ENCODE measurements at places on chromosomes 7 and 10.

GRCh38 chr7:8065356-8065813 is 96.8 kb downstream of the GLCCI1 start:
- DNase-seq: peak; percentile 20

DNA sequence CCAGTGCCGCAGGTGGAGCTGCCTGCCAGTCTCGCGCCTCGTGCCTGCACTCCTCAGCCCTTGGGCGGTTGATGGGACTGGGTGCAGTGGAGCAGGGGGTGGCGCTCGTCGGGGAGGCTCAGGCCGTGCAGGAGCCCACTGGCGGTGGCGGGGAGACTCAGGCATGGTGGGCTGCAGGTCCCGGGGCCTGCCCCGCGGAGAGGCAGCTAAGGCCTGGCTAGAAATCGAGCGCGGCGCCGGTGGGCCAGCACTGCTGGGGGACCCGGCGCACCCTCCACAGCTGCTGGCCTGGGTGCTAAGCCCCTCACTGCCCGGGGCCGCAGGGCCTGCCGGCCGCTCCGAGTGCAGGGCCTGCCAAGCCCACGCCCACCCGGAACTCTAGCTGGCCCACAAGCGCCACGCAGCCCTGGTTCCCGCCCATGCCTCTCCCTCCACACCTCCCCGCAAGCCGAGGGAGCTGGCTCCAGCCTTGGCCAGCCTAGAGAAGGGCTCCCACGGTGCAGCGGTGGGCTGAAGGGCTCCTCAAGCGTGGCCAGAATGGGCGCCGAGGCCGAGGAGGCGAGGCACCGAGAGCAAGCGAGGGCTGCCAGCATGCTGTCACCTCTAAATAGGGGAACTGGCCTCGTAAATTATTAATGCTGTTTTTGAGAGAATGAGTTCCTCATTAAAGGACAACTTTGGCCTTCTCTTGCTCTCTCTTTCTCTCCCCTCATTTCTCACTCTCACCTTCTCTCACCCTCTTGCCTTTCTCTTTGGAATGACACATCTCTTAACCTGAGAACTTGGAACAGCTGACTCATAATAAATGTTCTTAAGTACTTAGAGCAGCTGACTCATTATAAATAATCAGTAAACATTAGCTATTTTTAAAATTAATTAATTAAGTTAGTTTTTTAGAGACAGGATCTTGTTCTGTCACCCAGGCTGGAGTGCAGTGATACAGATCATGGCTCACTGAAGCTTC is 4.9 kb downstream of the ACADSB start:
- DNase-seq: no peak

GRCh38 chr7:117364339-117365080 is 41.7 kb upstream of the WNT2 start:
- DNase-seq: no peak

DNA sequence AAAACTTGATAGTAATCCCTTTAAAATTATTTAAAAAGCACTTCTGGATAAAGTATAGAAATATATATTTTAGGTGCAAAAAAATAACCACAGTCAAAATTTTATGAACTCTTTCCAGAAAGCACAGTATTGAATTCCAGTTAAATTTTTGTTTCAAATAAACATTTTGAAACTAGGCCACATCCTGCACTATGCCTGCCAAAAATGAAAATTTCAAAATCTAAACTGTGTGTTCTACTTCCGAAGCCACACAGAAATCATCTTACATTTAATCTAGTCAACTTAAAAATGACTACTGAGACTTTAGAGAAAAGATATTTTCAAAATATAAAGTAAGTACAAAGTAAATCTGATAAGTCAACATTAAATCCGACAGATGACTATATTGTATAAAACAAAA is 50.0 kb downstream of the MAGI2 start:
- DNase-seq: no peak

DNA sequence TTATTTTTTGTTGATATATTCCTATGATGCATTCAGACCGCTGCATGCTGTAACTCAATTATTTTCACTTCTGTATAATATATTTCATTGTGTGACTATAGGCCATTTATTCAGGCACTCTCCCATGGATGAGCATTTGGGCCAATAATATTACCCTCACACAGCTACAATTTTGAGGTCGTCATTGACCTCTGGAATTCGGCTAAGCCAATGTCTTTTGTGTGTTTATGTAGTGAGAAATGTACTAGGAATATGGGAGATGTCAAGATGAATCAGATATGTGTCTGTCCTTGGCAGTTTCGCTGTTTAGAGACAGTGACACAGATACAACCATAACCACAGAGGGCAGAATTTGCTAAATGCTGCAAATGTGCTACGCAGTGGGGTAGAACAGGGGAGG is 474.2 kb downstream of the ADRA2A start:
- no peak for DNase-seq

- no peak for DNase-seq
Observed at GRCh38 chr10:131658476-131659110, 242.2 kb upstream of the PPP2R2D start.

- DNase-seq: no peak
Observed at GRCh38 chr10:46236546-46236887, 50.3 kb upstream of the ANTXRL start.

DNA sequence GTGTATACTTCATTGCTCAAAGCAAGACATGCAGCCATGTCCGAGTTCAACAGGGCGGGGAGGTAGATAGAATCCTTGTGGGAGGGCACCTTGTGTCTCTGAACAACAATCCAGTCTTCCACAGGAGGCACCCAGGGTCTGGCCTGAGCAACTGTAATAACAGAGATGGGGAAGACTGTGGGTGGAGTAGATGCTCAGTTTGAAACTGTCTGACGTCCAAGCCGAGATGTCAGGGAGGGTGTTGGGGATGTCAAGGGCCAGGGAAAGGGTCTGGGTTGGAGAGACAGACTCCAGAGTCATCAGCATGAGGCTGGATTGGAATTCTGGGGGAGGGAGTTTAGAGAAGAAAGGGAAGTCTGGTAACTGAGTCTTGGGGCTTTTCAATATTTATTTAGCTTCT is 88.0 kb downstream of the FANK1 start:
- DNase-seq: peak; percentile 87

GRCh38 chr7:6182993-6183392 is 89.4 kb downstream of the CYTH3 start:
- DNase-seq: no peak

- DNase-seq: no peak
Observed at GRCh38 chr7:105591522-105591921, 10.2 kb upstream of the EFCAB10 start.

GRCh38 chr10:21757185-21757901 is 223.3 kb downstream of the MLLT10 start:
- no peak for DNase-seq

GRCh38 chr10:117596706-117597105 is 54.2 kb downstream of the EMX2 start:
- DNase-seq: no peak

DNA sequence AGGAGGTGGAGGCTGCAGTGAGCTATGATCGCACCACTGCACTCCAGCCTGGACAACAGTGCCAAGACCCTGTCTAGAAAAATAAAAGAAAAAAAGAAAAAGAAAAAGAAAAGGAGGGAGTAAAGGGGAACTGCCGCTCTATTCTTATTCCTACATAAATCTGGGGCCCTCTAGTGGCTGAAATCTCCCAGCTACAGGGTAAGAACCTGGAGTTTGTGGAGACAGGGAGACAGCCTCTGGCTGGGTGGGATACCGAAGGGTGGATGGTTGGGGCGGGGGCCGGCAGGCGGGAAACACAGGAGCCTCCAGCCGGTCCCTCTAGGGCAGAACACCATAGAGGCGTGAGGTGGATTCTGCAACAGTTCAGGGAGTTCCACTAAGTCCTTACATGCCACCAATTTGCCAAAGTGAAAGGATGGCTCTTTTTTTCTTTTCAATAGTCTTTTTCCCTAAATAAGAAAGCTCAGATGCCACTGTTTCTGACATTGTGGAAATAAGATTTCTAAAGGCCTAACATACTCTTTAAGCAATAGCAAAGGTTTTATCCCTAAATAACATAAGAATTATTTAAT is 117.3 kb downstream of the SVIL start:
- DNase-seq: no peak

DNA sequence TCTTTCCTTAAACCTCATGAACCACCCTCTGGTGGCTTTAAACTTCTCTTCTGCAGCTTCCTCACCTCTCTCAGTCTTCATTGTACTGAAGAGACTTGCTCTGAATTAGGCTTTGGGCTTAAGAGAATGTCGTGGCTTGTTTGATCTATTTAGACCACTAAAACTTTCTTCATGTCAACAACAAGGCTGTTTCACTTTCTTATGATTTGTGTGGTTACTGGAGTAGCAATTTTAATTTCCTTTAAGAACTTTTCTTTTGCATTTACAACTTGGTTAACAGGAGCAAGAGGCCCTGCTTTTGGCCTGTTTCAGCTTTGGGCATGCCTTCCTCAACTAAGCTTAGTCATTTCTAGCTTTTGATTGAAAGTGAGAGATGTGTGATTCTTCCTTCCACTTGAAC is 38.1 kb upstream of the CDHR3 start:
- no peak for DNase-seq

- DNase-seq: no peak
Observed at GRCh38 chr7:127968547-127968946, 62.7 kb downstream of the LRRC4 start.

- no peak for DNase-seq
Observed at GRCh38 chr7:66769833-66770512, 29.4 kb downstream of the RABGEF1 start.

GRCh38 chr10:103772096-103772845 is 83.1 kb downstream of the SH3PXD2A start:
- peak; percentile 70 for DNase-seq

GRCh38 chr10:66684581-66684980 is 241.3 kb upstream of the LRRTM3 start:
- DNase-seq: no peak

DNA sequence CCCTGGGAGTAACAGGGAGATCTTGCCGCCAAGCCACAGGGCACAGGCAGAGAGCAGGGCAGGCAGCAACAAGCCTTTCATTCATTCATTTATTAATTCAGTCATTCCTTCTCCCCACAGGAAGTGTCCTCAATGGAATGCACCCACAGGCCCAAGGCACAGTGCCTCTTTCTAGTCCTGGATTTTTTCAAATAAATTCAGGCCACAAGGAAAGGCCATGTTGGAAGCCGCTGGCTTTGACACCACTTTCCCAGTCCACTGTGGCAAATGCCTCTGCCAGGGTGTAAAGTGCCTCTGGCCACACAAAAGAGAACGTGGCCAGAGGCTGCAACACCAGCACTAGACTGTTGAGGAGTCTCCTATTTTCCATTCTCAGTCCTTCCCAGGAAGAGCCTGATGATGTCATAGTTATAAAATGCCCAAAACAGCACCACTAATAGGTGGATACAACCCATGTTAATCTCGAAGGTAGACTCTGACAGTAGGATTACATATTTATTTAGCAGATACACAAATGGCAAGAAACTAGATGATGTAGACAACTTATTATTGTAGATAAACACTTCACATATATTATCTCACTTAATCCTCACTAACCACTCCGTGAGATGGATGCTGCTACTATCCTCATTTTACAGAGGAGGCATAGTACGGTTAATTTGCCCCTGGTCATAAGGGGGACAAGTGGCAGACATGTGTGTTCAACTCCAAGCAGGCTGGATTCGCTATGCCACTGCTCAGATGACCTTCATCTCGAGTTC is 5.5 kb downstream of the JAZF1 start:
- no peak for DNase-seq

DNA sequence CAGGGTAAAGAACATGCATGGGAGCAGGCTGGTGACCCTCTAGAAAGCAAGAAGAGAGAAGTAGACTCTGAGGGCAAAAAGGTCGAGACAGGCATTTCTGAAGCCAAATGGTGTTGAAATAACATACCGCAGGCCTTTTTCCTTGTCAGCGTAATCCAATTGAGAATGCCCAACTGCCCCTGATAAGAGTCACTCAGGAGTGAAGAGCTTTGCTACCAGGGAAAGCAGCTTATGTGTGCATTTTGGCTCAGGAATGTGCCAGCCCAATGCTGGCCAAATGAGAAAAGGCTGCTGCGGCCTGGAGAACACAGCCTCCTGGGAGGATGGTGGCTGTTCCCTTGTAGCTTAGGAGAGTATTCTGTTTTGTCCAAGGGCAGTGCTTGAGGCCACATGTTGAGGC is 61.4 kb upstream of the NFKB2 start:
- DNase-seq: no peak

- no peak for DNase-seq
Observed at GRCh38 chr7:82194016-82194643, 249.4 kb downstream of the CACNA2D1 start.

DNA sequence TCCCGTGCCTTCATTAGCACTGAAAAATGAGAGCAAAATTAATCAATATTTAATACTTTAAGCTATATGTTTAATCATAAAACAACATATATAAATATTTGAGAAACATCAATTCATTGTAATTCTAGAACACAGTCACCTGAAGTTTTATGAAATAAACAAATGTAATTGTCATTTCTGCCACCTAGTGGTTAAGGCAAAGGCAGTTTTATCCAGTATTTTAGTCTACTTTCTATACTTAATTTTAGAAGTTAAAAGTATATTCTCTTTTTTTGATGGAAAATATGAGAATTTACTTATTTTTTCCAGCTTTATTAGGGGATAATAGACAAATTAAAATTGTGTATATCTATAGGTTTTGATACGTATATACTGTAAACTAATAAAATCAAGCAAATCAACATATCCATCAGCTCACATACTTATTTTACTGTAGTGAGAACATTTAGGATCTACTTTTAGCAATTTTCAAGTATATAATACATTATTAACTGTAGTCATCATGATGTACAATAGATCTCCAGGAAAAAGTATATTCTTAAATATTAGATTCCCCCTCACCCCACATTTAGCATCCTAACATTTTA is 16.9 kb downstream of the PCGF6 start:
- no peak for DNase-seq

GRCh38 chr10:5904227-5904626 is 14.2 kb downstream of the FBH1 start:
- no peak for DNase-seq

- DNase-seq: no peak
Observed at GRCh38 chr7:130272381-130273080, 5.9 kb downstream of the CPA2 start.

- DNase-seq: no peak
Observed at GRCh38 chr10:121822724-121823123, 105.1 kb downstream of the ATE1 start.
